ENCODE measurements at places on chromosomes 5 and 9. TPM values are rescaled to one million over a fixed set of nuclear protein-coding genes. Genes with fewer than 3 reads are reported as not detected.

Gene CAVIN4
- total RNA-seq: 1.6 TPM

Gene PGM5
- total RNA-seq: 74.4 TPM

Gene FBP2
- total RNA-seq: not detected

Gene LRRC70
- total RNA-seq: 1.4 TPM

Gene ZNF608
- 1.8 TPM for total RNA-seq

Gene PCDHB16
- 0.33 TPM for total RNA-seq

Gene SYK
- total RNA-seq: not detected

Gene TRIM32
- total RNA-seq: 26.7 TPM

Gene GBA2
- total RNA-seq: 27.0 TPM

Gene CFAP90
- total RNA-seq: not detected

Gene PLAC8L1
- not detected for total RNA-seq

Gene SPOCK1
- 42.7 TPM for total RNA-seq

Gene PCDHGA7
- total RNA-seq: 4.0 TPM

Gene IL7R
- 4.9 TPM for total RNA-seq

Gene OR13C8
- total RNA-seq: not detected

Gene INSYN2B
- 11.2 TPM for total RNA-seq

Gene MYORG
- 1.2 TPM for total RNA-seq

Gene CSF2
- 0.89 TPM for total RNA-seq

Gene OR1Q1
- not detected for total RNA-seq

Gene GLRA1
- not detected for total RNA-seq

Gene HSPB3
- 1.8 TPM for total RNA-seq

Gene PIP5K1B
- under 0.01 TPM for total RNA-seq

Gene CMYA5
- 3.7 TPM for total RNA-seq

Gene GLDC
- 1.4 TPM for total RNA-seq

Gene CCL27
- total RNA-seq: not detected

Gene IER5L
- 74.2 TPM for total RNA-seq

Gene TMEM174
- not detected for total RNA-seq

Gene OR1J4
- total RNA-seq: not detected

Gene FAM221B
- not detected for total RNA-seq
